Esophagus muscularis mucosa (tissue), 4 donors: ENCODE measurements at places on chromosomes 5 and 9. TPM values are rescaled to one million over a fixed set of nuclear protein-coding genes. Genes with fewer than 3 reads are reported as not detected.

- no peak for DNase-seq
These were observed 142.0 kb downstream of the RORB start for GRCh38 chr9:74639112-74639511.

CDHR2 gene
- total RNA-seq: not detected

DNA sequence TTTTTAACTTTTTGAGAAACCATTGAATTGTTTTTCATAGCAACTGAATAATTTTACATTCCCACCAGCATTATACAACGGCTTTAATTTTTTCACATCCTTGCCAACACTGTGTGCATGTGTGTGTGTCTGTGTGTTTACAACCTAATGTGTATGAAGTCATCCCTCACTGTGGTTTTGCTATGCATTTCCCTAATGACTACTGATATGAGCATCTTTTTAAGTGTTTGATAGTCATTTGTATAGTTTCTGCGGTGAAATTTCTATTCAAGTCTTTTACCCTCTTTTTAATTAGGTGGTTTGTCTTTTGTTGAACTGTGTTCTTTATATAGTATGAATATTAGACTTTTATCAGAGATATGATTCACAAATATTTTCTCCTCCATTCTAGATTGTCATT, 263.1 kb upstream of the COX7C start:
- DNase-seq: no peak

GRCh38 chr5:54719384-54720283, 202.1 kb downstream of the SNX18 start:
- peak; percentile 90 for DNase-seq

SPATA24 gene
- total RNA-seq: 6.0 TPM

CDO1 gene
- total RNA-seq: 26.0 TPM

OTULINL gene
- total RNA-seq: 4.1 TPM

DNA sequence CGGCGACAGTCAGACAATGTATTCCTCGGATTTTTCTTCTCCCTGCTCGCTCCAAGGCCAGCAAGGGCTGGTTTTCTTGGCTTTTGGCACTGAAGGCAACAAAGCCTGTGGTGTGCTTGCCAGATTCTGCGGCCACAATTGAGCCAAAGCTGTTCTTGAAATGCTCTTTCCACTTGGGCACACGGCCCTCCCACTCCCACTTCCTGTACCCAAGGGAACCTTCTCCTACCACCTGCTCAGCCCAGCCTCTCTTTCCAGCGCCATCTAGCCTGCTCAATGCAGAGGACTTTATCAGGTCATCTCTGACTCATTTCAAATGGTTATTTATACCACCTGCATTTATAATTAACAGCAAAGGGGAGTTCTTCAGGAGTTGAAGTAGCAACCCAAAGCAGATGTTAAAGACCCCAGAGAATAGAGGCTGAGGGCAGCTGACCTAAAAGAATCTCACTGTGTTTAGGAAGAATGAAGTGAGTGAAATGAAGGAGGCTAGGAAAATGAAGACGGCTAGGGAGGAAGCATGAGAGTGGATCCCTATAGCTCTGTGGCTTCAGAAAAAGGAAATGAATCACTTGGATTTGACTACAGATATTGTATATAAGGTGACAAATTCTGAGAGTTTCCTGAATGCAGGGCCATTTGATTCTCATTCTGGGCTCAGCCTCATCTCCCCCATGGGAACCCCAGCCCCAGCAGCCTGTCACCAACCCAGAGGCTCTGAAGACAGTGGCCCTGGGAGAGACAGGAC, 439.0 kb downstream of the ENC1 start:
- DNase-seq: peak; percentile 86
